ENCODE measurements at places on chromosomes 3 and 15.

DNA sequence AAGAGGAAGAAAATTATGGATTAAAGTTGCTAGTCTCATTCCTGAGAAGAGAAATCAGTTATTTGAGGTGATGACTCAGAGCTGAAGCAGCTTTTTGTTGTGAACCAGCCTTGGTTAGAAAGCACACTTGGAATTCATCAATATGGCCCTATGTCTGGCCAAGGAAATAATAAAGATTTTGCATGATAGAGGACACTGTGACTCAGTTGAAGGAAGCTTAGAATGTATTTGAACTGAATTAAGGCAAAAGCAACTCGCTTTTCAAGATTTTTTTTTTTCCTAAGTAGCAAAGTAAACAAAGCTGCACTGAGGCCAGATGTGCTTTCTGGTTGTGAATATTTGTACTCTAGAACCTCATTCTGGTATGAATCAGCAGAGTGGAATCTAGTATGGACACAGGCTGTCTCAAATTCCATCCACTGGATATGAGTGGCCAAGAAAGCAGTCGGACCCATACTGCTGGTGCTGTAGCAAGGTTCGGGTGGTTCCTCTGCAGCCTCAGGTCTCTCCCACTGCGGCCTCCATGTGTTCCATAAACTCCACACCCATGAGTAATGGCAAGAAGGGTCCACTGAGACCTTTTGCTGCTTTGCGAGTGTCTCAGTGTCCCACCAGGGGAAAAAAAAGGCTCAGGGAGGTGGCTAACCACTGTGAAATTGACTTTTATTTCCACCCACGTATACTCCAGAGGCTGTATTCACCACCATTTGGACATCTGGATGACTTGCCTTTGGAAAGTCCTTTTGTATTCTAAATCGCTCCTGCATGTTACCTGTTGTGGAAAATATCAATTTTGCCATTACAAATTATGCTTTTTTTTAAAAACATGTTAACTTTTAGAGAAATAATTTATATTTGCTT, 53.1 kb downstream of the TGFBR2 start:
- no peak for DNase-seq

- DNase-seq: no peak
Observed at GRCh38 chr15:81809543-81809942, 236.3 kb downstream of the MEX3B start.

GRCh38 chr15:65305150-65305758, 777 bp downstream of the RNU5B-1 start:
- DNase-seq: no peak

GRCh38 chr3:128374746-128375445, 91.8 kb downstream of the DNAJB8 start:
- DNase-seq: no peak

DNA sequence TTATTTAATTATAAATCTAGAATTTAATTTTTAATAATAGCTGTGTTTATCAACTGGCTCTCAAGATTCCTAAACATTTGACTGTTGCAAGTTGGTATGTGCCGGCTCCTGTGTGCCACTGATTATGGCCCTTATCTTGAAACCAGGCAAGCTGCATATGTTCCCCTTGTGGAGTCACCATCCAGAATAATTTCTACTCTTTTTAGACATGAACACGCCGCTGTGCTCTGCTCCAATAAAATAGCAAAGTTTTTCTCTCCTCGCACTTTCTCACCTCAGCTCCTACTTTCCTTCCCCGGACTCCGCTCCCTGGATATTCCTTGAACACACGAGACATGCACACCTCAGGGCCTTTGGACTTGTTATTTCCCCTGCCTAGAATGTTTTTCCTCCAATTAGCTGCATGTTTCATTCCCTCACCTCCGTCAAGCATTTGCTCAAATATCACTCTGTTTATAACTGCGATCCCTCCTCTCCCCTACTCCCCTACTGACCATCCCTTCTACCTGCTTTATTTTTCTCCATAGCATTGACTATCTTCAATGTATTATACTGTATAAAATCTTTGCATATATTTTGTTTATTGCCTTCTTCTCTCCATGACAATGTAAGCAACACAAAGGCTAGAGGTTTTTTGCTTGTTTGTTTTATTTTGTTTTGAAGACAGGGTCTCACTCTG, 26.1 kb upstream of the ERICH6 start:
- no peak for DNase-seq

DNA sequence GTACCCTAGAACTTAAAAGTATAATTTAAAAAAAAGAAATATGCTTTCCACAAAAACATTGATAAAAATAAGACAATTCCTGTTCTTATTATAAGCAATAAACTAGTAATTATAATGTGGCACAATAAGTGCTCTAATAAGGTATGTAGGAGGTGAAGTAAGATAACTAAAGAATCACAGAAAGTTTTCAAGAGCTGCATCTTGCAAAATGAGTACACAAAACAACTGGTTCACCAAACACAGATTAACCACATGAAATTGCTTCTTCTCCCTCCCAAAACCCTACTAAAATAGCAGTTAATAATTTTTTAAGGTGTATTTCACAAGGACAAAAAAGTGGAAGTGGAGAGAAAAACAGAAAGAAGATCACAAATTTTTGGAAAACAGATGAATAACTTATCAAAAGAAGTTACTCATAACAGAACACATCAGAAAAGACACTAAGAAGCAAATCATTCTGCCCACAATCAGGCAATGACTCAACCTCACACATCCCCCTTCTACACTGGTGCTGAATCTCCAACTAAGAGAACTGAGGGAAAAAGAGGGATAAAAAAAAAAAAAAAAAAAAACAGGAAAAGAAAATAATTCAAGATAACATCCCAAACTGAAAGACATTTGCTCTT, 64.2 kb downstream of the TBC1D5 start:
- DNase-seq: peak; percentile 21

- DNase-seq: no peak
Observed at GRCh38 chr3:105504440-105504951, 137.8 kb downstream of the ALCAM start.

DNA sequence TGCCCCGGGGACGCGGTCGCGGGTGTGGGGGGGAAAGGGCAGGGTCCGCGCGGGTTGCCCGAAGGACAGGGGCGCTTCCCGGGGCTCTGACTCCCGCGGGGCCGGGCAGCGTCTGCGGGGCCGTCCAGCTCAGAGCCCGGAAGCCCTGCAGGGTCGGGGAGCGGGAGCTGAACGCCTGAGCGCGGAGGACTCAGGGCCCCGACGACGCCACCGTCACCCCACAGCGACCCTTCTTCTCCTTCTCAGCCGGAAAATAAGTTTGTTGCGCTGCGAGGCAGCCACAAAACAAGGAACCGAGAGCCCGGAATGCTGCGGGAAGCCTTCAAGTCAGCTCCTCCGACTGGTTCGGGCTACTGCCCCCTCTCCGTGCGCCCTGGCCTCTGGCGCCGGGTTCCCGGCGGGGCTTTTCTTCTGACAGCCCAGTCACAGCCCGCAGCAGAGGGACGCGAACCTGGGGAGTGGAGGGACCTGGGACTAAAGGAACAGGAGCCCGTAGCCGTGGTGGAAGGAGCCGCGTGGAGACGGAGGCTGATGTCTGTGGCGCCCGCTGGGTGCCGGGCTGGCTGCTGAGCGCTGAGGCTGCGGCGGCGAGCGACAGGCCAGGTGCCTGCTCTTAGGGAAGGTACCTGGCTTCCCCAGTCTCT, 484 bp downstream of the CNTN4 start:
- DNase-seq: no peak

DNA sequence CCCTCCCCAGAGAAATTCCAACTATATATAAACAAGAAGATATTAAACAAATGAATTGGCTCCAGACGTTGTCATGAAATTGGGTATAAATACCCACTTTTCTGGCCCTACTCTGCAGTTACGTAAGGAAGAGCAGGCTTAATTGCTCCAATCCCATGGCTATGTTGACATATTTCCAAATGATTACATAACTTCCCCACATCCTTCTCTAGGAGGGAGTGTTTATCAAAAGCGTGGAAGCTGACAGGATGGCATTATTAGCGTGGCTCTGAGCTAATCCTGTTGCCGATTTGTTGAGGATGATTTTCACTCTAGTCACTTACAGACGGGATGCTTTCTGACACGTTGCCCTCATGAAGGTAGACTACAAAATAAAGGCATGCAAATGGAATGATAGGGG, 347.5 kb upstream of the TMCO5A start:
- no peak for DNase-seq

DNA sequence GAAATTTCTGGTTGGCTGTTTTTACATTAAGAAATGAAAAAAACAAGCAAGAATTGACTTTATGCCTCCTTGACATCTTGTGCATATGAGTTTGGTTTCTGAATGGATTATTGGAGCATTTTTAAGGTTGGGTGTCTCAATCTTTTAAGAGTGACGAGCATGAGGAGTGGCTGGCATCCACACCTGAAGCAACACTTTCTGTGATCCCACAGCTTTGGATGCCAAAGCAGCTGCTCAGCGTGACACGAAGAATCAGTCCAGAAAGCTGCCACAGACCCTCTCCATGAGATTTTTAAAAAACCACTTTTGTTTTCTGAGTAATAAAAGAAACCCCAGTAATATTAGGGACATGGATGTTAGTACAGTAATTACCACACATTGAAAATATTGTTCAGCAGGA, 154.5 kb downstream of the KLF13 start:
- DNase-seq: no peak

GRCh38 chr15:101486696-101487459, 2.6 kb downstream of the PCSK6 start:
- no peak for DNase-seq

GRCh38 chr3:48433472-48434118, 3.7 kb upstream of the PLXNB1 start:
- DNase-seq: no peak

- no peak for DNase-seq
Observed at GRCh38 chr3:75294124-75294523, 370.0 kb upstream of the FRG2C start.

- DNase-seq: no peak
Observed at GRCh38 chr3:7790141-7790540, 711.5 kb upstream of the LMCD1 start.

GRCh38 chr15:19987389-19988048, 554.1 kb downstream of the GOLGA6L6 start:
- no peak for DNase-seq

DNA sequence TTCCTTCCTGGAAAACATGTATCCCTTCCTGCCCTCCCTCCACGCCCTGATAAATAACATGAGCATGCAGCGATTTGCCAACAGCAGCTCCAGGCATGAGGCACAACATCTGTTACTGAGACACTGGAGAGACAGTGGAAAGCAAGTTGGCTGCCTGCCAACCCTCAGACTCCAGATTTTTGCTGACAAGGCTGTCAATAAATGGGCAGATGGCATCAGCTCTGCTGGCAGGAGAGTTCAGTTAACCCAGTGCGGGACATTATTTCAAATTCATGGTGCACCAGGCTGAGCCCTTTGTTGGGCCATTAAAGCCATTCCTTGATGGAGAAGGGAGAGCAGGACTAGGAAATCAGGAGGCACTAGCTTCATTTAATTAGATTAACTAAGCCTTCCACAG, 293.3 kb downstream of the MEX3B start:
- no peak for DNase-seq

DNA sequence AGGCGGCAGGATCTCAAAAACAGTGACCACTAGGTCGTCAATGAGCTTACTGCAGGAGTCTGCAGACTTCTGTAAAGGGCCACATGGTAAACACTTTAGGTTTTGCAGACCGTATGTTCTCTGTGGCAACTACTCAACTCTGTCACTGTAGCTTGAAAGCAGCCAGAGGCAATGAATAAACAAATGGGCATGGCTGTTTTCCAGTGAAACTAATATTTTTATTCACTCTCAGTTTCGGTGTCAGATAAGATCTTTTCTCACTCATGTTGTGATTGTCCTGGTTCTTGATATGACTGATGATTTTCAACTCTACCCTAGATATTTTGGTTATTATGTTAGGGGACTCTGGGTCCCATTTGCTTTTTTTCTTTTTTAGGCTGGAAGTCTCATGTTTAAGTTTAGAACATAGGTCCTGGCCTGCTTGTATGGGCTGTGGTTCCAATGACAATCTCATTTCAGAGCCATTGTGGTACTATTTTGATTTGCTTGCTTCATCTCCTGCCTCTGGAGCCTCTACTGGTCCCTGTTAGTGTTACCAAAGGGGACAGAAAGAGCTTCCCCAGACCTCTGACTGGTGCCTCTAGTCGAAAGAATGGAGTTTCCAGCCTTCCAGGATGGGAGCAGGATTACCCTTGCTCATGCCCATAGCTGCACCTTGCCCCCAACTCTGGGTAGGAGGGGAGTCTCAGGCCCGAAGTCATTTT, 222.0 kb downstream of the STT3B start:
- DNase-seq: no peak

GRCh38 chr15:72844067-72844466, 60.5 kb upstream of the ADPGK start:
- no peak for DNase-seq

DNA sequence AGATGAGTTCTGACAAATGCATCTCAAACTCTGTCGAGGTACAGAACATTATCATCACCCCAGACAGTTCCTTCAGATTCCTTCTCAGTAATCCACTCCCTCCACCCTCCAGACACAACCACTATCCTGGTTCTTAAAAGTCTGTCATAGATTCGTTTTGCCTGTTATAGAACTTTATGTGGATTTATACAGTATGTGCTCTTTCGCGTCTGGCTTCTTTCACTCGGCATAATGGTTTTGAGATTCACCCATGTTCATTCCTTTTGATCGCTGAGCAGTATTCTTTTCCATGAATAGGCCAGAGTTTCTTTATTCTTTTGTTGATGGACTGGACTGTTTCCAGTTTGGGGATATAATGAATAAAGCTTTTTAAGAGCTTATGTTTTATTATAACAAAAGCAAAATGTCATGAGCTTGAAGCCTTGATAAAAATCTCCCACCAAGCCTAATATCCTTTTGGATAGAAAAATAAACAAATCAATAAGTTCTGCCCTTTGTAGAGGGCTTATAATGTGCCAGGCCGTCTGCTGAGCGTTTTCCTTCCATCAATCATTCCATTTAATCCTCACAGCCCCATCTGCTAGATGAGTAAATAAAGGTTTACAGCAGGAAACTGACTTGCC, 21.3 kb upstream of the RFTN1 start:
- no peak for DNase-seq

- no peak for DNase-seq
Observed at GRCh38 chr3:188788621-188789081, 383.1 kb upstream of the TPRG1 start.

- no peak for DNase-seq
Observed at GRCh38 chr15:29542994-29543393, 273.4 kb upstream of the NSMCE3 start.

GRCh38 chr3:114669614-114670013, 375.8 kb downstream of the TIGIT start:
- DNase-seq: no peak

- DNase-seq: no peak
Observed at GRCh38 chr15:52408823-52409222, 113.2 kb upstream of the MYO5C start.

DNA sequence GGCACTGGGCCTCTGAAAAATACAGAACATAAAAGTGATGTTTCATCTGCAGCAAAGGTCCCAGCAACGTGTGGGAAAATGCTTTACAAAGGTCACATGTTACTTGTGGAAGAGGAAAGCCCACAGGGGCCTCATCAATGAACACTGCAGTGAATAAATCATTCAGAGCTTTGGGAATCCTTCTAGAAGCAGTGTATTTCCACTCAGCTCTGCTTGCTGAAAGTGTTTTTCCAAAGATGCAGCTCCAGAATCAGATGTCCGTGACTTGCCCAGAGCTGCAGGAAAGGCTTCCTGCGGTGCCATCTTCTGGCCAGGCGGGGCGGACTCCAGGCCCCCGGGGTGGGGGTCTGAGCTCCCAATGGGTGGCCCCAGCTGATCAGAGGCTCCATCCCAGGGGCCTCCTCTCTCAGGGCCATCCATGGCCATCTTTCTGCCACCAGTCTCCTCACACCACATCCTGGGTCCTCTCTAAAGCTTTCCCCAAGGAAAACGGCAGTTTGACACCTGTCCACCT, 81.5 kb downstream of the C3orf70 start:
- DNase-seq: no peak

GRCh38 chr3:69460034-69460433, 74.1 kb upstream of the FRMD4B start:
- DNase-seq: no peak

Data from GF-D8 (cell line).